ENCODE measurements at places on chromosomes 7 and 10. TPM values are rescaled to one million over a fixed set of nuclear protein-coding genes. Genes with fewer than 3 reads are reported as not detected.
A peak's percentile ranks its signal among the peaks of the same experiment; 100 is the strongest.

CHST3 gene
- total RNA-seq: 4.6 TPM

DNA sequence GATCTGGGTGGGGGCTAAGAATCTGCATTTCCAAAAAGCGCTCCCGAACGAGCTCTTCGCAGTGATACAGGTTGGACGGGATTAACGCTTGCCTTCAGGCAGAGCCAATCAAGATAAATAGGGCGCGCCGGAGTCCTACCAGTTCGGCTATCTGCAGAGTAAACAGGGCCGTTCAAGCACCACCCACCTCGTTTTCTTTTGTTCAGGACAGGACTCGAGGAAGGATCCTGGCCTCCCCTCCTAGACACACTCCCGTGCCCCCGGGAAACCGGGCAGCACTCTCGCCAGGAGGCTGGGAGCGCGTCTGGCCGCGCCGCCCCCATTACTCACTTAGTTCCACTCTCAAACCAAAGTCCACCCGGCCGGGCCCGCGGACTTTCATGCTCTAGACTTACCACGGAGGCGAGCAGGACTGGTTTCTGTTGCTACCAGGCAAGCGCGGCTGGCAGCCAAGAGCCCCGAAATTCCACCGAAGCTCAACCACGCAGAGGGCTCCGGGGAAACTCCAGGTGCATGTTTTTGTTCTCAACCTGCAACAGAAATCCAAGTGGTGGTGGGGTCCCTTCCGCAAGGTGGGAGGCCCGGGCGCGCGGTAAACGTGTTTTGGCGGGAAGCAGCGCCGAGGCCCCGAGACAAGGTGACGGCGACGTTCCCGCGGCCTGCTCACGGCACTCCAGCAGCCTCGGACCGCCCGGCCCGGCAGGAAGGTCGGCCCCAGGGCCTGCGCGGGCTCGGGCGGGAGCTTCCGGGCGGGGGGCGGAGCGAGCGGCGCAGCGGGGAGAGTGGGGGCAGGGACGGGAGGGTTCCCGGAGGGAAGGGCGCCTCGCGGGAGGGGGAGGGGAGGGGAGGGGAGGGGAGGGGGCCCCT is 12.7 kb downstream of the HNRNPF start:
- peak; percentile 71 for DNase-seq

DNA sequence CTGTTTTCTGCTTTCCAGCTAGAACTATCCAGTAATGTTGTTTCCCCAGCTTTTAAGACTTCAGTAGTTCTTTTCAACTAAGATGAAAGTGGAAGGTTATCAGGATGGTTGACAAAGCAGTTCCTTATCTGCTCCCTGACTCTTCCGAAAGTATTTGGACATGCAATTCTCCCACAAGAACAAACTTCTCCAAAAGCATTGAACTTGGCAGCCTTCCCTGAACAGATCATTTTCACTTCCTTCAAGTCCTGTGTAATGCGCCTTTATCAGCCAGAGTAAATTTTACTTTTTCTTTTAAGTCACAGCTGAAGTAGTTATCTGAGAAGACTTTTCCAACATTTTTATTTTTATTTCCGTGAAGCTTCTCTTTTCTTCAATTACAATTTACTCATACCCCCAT is 39.7 kb downstream of the CDC14C start:
- no peak for DNase-seq

GRCh38 chr7:17031906-17032551 is 150.2 kb upstream of the AGR3 start:
- DNase-seq: no peak

CLIP2 gene
- 28.8 TPM for total RNA-seq

DNA sequence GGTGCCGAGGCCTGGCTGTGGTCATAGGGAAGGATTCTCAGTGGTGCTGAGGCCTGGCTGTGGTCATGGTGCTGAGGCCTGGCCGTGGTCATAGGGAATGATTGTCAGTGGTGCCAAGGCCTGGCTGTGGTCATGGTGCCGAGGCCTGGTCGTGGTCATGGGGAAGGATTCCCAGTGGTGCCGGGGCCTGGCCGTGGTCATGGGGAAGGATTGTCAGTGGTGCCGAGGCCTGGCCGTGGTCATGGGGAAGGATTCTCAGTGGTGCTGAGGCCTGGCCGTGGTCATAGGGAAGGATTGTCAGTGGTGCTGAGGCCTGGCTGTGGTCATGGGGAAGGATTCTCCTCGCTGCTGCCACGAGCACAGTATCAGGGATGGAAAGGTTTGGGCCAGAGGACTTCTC is 327.3 kb downstream of the ADARB2 start:
- no peak for DNase-seq

MYH16 gene
- total RNA-seq: 0.13 TPM

DNA sequence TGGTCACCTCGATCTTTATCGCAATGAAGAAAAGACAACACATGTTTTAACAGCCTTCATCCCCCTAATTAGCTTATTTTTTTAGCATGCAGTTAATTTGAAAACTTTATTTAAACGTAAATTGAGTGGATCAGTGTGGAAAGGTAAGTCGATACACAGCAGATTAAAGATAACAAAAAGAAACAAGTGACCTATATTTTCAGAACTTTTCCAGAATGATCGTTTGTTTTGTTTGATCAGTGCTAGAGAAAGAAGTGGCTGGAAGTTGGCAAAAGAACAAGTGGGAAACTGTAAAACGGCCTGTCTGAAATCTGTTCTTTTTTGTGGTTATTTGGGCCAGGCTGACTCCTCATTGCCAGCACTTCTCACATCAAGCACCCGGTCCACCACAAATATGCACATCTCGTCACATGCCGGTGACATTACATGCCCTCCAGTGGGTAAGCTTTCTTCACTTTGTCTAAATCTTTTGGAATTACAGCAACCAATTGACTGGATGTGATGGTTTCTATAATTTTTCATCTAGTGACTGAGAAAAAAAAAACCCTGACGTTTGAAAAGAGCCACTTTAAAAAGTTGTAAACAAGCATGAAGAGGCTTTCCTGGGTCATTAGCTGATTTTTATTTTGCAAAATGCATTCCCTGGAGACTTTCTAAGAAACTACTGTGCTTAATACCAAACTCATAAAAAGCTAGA is 33.2 kb downstream of the C7orf33 start:
- no peak for DNase-seq

DNA sequence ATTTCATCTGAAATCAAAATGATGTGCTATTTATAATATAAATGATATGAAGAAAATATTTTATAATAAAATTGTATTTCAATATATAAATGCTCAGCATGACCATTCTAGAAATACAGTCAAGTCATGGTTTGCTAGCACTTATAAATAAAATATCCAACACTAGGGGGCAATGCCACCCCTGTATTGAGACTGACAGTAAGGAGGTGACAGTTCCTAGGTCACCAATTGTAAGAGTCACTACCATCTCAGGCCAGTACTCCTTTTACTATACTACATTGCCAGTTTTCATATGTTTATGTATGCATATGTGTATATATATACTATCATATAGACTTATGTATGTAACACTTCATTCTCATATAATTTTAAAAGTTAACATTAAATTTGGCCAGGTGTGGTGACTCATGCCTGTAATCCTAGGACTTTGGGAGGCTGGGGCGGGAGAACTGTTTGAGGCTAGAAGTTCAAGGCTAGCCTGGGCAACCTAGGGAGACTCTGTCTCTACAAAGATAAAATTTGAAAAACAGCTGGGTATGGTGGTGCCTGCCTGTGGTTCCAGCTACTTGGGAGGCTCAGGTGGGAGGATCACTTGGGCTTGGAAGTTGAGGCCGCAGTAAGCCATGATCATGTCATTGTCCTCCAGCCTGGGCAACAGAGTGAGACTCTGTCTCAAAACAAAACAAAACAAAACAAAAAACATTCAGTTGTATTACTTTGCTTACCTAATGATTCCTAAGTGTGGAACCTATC is 2.4 kb upstream of the CNOT4 start:
- peak; percentile 69 for DNase-seq

TMEM140 gene
- 49.4 TPM for total RNA-seq

RPA3 gene
- total RNA-seq: 8.5 TPM

DNA sequence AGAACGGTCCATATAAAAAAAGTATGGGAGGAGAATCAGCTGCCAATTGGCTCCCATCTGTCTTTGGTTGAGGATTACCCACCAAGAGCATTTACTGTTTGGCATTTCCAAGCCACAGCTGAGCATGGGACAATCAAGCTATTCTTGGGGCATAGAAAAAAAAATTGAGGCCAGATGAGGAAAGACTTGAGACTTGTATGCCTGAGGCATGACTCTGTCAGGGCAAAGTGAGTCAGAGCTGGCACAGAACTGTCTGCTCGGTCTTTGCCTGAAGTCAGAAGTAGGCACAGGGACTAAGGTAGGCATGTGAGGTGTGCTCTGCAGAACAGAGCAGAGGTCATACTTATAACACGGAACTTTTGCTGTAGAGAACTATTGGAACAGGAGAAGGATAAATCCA is 126.5 kb upstream of the CHRM2 start:
- DNase-seq: no peak

DNA sequence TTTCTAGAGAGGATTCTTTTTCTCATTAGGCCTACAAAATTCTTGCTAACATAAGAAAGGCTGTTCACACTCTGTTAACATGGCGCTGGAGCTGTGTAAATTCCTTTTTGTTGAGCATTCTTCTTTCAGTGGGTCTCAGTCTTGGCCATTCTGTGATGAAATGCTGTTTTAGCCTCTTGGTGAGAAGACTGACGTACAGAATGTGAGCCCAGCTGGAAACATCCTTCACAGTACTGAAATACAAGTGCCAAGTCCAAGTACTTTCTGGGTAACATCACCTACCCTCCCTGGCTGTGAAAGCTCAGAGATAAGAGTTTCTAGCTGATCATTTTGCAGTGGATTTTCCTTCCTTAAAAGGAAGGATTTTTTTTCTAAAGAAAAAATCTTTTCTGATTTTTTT is 231.8 kb downstream of the AHR start:
- DNase-seq: no peak

DNA sequence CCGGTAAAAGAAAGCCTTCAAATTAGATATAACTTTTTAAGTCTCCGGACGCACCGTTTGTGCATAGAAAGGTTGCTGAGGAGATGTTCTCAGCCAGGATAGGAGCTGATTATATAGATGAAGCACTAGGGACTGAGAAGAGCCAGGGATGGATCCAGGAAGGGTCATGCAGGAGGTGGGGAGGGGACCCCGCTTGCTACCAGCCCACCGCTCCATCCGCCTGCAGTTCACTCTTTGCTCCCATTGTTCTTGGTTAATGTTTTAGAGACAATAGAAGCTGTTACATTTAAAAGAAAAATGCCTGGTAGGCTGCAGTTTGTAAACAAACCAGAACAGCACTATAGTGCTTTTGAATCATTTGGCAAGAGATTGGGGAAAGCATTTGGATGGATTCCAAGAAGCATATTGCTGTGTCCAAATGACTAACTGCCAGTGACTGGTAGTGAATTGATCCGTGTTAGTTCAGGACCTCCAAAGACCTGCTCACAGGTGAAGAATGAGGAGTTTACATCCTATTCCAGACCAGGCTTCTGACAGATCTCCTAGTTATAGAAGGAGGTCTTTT is 175.9 kb upstream of the TAC1 start:
- peak; percentile 6 for DNase-seq

- peak; percentile 27 for DNase-seq
Measured at GRCh38 chr10:4344492-4344994, 481.5 kb upstream of the AKR1E2 start.

GRCh38 chr7:66958538-66959350 is 36.6 kb downstream of the SBDS start:
- no peak for DNase-seq

DNA sequence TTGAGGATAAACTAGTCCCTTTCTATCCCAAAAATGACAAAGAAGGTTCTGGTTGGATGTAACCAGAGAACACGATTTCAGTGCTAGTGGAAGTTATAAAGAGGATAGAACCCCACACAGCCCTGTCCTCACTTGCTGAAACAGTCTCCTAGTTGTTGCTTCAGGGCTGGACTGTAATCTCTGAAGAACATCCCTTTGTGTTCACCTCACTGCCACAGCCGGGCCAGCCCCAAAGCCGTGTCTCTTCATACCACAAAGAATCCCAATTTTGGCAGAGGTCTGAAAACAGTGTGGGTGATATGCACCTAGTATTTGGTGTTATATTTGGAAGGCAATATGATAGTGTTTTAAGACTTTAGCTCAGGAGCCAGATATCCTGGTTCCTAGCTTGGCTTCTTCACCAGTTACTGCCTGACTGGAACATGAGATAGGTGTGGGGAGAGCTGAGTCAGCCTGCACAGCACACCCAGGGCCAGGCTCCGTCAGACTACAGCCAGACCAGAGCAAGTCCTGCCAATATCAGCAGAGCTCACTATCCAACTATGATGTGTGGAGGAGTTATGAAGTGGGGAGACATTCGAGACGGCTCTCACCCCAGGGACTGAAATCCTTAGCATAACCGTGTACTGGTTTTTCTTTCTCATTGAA is 21.2 kb downstream of the CYP3A4 start:
- no peak for DNase-seq

DNA sequence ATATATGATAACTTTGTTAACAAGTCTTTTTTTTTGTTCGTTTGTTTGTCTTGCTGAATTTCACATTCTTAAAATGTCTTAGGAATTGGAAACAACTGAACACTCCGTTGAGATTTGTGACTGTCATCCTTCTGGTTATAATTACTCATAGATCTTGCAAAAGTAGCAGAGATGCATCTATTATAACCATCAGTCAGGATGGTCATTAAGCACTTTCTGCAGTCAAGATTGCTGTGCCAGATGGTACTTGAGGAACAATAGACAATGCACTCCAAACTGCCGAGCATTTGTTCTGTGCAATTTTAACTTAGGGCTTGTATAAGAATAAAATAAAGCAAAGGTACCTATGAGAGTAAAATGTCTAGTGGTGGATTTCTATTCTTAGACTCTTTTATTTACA is 710.1 kb upstream of the KCND2 start:
- DNase-seq: no peak

GRCh38 chr7:23600236-23600635 is 3.1 kb downstream of the CCDC126 start:
- no peak for DNase-seq

- DNase-seq: no peak
Measured at GRCh38 chr7:99267481-99267840, 5.2 kb upstream of the MYH16 start.

LBX1 gene
- total RNA-seq: not detected

DNA sequence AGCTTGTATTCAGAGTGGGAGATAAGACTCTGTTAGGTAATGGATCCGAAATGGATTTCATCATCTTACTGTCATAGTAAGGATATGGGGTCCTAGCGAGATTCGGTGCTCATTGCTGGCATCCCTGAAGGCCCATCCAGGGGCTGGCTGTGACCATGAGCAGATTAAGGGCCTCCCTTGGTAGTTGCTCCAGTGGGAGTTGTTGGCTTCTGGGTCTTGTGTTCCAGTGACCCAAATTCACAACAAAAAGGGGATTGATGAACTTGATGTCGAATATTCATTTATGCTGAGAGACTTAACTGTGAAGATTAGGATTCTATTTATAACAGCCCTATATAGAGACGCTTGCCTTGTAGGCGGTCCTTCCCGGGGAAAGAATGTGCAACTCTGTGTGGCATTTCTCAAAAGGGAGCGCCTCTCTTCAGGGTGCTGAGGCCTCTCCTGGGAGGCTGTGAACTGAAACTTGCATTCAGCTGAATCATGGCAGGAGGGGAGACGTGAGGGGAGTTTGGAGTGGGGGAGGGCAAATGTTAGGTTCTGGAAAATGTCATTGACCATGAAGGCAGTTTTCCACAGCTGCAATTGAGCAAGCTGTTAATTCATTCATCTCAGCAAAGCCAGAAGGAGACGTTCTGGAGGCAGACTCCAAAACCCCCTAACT is 233.1 kb upstream of the FZD8 start:
- no peak for DNase-seq

GRCh38 chr10:68111584-68111983 is 2.3 kb downstream of the MYPN start:
- DNase-seq: no peak

INA gene
- 0.13 TPM for total RNA-seq

LRRD1 gene
- total RNA-seq: under 0.01 TPM

OR2F1 gene
- not detected for total RNA-seq

- DNase-seq: no peak
Measured at GRCh38 chr7:69847921-69848612, 249.8 kb downstream of the AUTS2 start.

All from dermis microvascular lymphatic vessel endothelial cell (primary cell).